ENCODE measurements at places on chromosomes 3 and 15.

DNA sequence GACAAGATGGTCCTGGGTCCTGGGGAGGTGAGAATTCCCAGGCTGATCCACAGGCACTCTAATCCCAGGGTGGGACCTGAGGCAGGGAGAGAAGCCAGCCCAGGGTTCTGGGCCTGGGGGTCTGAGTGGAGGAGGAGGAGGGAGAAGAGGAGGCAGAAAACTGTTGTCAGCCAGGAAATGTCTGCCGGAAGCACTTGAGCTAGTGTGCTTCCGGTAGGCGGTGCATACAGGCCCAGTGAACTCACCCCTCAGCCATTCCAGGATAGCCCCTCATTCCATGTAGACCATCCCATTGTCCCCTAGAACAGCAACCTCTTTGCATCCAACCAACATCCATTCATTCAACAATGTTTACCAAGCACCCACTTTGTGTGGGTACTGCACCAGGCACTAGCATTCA is 47.9 kb upstream of the LCTL start:
- no peak for DNase-seq

DNA sequence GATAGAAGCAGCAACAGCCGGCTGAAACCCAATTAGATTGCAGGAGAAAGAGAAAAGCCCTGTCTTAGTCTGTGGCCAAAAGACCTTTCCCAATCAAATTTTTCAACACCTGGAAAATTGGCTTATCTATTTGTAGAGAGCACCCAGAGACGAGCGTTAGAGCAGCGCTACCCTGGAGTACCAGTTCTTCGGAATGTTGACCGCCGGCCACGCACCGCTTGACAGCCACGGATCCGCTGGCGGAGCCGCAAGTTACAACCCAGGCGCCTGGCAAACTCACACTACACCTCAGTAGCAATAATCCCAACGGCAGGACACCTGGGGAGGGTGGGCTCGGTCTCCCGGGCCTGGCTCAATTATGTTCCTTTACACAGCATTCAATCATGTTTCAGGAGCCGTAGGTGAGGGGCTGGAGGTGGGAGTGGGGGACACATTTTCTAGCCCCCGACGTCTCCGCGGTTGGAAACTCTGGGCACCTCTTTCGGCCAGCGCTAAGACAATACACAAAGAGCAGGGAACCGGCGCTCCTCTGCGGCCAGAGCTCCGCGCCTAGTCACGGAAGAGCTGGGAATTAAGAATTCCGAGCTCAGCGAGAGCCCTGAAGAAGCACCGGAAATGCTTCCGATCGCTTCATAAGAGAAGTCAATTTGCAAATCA is 1.2 kb downstream of the MB21D2 start:
- peak; percentile 28 for DNase-seq

- no peak for DNase-seq
Measured at GRCh38 chr3:136637176-136637575, 115.0 kb downstream of the STAG1 start.

- no peak for DNase-seq
Measured at GRCh38 chr3:118597184-118597583, 437.5 kb downstream of the IGSF11 start.

DNA sequence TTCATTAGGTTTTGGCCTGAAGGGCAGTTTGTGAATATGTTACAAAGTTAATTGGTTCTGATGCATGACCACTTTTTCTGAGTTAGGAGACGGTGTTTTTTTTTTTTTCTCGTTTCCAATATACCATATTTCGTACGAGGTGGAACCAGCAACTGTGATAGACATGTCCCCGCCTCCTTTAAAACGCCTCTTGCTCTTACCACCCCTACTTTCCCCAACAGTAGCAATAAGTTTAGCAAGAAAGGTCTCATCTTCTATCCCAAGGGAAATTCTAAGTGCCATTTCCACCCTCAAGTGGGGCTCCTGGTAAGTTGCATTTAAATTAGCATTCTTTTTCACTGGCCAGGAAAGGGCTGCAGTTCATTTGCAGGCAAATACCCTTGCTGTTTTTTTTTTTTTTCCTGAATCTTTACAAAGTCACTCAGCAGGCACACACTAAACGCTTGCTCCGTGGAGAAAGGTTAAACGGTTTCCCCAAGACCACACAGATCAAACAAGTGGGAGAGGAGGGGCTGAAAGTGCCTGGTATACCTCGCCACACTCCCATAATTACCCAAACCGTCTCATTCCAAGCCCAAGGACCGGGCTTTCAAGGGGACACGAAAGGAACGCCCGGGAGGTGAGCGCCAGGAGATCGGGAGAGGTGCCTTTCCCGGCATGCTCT is 39.5 kb upstream of the MGA start:
- no peak for DNase-seq

DNA sequence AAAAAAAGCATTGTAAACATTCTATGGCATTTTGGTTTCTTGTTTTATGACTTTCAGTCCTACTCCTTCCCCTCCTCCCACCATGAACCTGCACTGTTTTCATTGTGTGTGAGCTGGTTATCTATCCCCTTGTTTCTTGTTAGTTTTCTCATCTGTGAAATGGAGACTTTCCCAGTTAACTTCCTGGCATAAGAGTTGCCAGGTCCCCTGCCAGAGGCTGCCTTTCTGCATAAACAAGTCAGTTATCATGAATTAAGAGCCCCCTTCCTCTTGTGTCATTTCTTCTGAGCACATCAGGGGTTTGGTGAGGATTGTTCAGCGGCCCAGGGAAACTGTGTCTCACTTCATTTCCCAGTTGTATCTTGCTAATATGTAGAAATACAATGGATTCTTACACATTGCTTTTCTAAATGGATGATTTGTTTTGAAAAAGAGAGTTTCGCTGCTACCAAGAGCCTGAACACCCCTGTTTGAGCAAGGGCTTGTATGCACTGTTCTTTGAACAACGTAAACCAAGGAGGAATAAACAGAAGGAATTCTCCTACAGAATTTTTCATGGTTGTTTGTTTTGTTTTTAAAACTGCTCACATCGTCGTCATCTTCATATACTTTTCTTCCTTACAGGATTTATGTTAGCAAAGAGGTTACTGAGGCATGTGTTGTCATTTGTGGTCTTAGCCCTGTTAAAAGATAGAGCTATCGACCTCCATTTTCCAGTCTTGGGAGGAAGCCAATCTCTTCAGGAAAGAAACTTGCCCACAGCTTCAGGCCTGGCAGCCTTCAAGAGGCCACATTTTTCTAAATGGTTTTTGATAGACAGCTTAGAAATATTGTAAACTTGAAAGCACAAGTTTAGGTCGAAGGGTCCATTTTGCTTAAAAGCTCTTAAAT is 144.6 kb upstream of the IL12A start:
- DNase-seq, result no peak
